NCI-H2227 treated with DMSO at 0.1 percent for 48 hours (cell line): ENCODE measurements at places on chromosomes 4 and X.

DNA sequence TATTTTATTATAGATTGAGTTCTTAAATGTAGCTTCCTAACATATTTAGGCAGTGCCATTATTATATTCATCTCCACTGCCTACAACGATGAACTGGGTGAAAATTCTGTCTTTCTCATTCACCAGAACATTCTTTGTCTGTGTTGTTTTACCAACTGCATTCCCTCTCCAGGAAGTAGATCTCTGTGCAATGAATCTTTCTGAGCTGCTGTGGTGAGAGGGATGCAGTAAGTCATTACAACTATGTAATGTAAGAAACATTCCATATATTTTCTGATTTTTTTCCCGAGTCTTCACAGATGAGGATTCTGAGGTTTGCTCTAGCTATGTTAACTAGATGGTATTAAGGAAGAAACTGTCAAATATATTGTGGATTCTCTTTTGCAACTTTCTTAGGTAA, 811.9 kb upstream of the PCDH7 start:
- DNase-seq = no peak

DNA sequence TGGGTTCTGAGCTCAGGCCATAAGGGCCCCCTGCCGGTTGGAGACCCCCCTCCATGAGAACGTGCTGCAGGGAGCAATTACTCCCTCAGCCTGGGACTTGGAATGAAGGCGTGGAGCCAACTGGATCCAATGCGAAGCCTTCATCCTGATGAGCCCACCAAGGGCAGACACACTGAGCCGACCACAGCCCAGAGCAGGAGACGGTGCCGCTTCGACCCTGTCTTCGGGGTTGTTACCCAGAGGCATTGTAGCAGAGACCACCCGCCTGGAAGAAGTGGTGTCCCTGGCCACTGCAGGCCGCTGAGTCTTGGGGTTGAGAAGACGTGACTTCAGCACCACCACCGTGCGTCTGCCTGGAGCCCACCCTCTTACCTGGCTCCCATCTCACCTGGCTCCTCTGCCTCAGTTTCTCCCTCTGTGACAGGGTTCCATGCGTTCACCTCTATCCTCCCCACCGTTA, 7.0 kb upstream of the NKX1-1 start:
- DNase-seq = no peak

DNA sequence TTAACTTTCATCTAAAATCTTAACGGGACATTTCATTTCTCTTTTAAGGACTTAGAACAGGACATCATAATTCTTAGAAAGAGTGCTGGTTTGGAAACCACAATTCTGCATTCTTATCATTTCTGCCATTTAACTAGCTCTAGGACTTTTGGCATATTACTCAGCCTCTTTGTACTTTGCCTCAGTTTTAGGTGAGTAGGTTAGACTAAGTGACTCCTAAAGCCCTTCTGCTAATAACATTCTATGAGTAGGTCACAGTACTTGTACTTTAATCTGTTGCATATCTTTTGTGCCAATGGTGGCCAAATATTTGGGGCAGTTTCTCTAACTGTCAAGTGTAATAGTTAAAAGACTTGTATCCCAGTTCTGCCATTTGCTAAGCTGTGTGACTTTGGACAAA, 115.4 kb upstream of the NUDT6 start:
- DNase-seq = no peak

DNA sequence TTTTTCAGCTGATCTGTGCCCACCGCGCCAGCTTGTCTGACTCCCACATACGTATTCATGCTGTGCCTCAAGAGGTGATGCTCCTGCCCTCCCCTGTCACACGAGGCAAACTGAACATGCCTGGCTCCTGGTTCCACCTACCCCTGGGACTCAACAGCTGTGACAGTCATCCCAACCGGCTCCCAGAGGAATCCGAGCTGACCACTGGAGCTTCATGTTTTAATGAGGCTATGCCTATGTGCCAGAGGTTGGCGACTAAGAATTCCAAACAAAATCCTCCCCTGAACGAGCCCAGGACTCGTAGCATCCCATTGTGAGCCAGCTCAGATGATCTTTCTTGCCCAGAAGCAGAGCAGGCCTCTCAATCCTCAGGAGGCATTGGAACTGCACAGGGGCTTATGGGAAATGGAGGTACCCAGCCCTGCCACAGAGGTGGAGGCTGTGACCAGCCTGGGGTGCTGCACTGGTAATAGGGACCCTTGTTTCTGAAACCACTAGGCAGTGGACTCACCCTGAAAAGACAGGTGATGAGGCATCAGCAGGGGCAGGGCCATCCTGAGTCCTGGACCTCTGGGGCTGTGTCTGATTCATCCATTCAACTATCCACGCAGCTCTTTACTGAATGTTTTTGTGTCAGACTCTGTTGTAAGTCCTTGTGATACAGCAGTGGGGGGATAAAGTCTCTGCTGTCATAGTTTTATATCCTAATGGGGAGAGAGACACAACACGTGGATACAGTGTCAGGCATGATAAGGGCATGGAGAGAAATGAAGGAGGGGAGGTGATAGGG, 325.0 kb downstream of the EVC2 start:
- DNase-seq = no peak

GRCh38 chr4:41505161-41505661, 32.7 kb upstream of the LIMCH1 start:
- no peak for DNase-seq
